ENCODE measurements at places on chromosomes 11 and 22.

DNA sequence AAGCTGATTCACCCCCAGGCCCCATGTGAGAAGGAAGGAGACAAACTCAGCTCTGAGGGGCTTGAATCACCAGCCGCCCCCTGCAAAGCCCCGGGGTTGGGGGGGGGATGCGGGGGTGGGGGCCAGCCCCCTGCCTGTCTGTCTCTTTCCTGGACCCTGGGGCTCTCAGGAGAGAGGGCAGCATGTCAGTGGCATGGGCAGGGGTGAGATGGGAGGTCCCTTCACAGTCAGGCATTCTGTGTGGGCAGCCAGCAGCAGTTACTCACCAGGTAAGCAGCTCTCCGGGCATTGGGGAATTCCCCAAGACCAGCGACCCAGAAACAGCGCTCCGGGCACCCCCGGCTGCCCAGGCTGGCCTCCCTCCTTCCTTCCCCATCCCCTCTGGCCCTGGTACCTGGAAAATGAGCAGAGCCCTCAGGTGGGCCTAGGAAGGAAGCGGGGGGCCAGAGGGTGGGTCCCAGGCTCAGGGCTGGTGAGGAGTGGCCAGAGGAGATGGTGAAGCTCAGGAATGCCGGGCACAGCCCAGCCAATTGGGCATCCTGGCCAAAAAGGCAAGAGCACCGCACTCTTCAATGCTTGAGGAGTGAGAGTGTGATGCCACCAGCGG lies 4.2 kb upstream of the LIF start:
- no peak for DNase-seq

DNA sequence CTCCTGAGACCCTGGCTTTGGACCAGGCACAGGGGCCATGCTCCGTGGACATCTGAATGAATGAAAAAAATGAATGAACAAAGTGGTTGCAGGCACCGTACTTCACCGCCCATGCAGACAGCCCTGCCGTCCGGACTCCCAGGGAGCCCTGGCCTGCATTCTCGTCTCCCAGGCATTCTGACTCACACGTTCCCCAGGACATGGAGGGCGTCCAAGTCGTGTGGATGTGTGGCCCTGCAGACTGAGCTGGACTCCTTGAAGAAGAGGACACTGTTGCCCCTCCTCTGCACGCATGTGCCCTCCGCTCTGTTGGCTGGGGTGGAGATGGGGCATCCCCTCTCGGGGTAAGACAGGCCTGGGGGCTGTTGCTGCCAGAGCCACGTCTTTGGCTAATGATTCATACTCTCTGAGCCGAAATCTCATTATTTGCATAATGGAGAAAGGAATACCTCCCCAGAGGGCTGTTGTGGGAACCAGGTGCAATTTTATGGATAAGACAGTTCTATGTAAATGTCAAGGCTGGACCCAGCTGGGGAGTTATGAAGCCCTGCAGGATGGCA lies 49.7 kb downstream of the RTL6 start:
- peak; percentile 48 for DNase-seq

- no peak for DNase-seq
Observed at GRCh38 chr22:45919504-45920286, 57.3 kb downstream of the WNT7B start.

DNA sequence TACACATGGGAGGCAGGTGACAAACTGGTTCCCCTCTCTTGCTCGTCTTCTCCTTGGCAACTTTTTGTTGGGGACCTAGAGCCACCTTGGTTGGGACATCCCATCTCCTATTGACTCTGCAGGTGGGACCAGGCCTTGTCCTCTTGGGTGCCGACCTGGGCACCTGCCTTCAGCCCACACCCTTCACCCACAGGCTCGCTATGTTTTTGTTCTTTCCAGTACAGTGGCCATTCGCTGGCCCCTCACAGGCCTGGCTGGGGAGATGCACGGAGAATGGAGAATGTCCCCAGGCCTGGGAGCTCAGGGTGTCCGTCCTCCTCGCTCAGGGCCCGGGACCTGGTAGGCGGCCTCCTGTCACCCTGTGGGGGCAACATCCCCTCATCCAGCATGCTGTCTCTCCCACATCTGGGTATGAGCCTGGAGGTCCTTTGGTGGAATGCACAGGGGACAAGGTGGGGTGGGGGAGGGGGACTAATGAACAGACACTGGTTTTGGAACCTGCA lies 14.9 kb upstream of the OMP start:
- peak; percentile 10 for DNase-seq

DNA sequence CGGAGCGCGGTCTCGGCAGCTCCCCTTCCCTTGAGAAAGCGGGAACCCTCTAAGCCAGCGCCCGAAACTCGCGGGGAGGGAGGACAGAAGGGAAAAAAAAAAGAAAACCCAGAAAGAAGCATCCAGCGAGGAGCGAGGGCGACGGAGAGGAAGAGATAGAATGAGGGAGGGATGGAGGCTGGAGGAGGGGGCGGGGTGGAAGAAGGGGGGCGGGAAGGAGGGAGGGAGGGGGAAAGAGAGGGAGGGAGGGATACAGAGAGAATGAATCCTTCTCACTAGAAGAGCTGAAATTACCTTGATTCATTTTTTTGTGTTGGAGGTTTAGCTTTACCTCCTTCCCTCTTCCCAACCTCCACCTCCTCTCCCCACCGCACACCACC lies 19.3 kb upstream of the BDNF start:
- DNase-seq = no peak

DNA sequence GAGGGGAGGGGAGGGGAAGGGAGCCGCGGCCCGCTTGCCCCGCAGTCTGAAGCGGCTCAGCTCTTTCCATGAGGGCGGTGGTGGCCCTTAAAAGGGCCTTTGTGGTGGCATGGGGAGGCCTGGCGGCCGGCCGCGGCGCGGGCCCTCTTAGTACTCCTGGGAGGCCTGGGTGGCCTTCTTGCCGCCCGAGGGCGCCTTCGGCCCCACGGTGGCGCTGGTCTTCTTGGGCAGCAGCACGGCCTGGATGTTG lies 6.9 kb downstream of the DPAGT1 start:
- DNase-seq = peak; percentile 88
